Esophagus muscularis mucosa (tissue), 4 donors: ENCODE measurements at places on chromosomes 6 and 20. TPM values are rescaled to one million over a fixed set of nuclear protein-coding genes. Genes with fewer than 3 reads are reported as not detected.
A peak's percentile ranks its signal among the peaks of the same experiment; 100 is the strongest.

Gene TAGAP
- total RNA-seq = 2.1 TPM

Gene OXT
- not detected for total RNA-seq

Gene ABHD16B
- not detected for total RNA-seq

Gene IMPG1
- total RNA-seq = not detected

Gene IL17F
- total RNA-seq = not detected

Gene IBTK
- total RNA-seq = 27.9 TPM

Gene CAP2
- 55.1 TPM for total RNA-seq

GRCh38 chr6:51704932-51705540 lies 382.4 kb downstream of the PKHD1 start:
- no peak overlapping the region for H3K27ac ChIP-seq
- no peaks in the 10 kb centered on the region for H3K27me3 ChIP-seq
- no peaks in the 10 kb centered on the region for H3K36me3 ChIP-seq
- H3K4me3 ChIP-seq = no peak overlapping the region

- no peak overlapping the region for H3K27ac ChIP-seq
- H3K36me3 ChIP-seq = no peaks in the 10 kb centered on the region
- H3K4me3 ChIP-seq = no peak overlapping the region
- no peaks in the 10 kb centered on the region for H3K4me1 ChIP-seq
- H3K27me3 ChIP-seq = no peaks in the 10 kb centered on the region
- DNase-seq = no peak
Observed at GRCh38 chr6:84166395-84166794, 61.0 kb downstream of the CEP162 start.

- no peak overlapping the region for H3K27ac ChIP-seq
- H3K4me3 ChIP-seq = no peak overlapping the region
- H3K4me1 ChIP-seq = no peaks in the 10 kb centered on the region
Observed at GRCh38 chr6:156131221-156131903, 645.8 kb upstream of the ARID1B start.

DNA sequence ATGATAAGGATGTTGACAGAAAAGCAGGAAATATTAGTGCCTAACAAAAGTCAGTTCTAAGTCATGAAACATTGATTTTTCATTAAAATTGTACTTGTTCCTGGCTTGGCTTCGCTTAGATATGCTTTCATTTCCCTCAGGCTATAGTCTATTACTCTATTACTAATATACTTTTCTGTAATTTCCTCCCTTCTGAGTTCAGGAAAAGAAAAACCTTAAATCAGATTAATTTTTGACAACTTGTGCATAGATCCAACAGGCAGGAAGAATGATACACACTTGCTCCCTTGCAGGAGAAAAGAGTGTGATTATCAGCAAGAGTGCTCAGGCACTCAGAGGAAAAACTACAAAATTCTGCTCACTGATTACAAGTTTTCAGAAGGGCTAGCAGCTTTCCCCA lies 145.2 kb upstream of the THEMIS start:
- no peaks in the 10 kb centered on the region for H3K27me3 ChIP-seq
- no peaks in the 10 kb centered on the region for H3K4me1 ChIP-seq
- no peak for DNase-seq
- H3K4me3 ChIP-seq = no peak overlapping the region
- no peaks in the 10 kb centered on the region for H3K36me3 ChIP-seq

DNA sequence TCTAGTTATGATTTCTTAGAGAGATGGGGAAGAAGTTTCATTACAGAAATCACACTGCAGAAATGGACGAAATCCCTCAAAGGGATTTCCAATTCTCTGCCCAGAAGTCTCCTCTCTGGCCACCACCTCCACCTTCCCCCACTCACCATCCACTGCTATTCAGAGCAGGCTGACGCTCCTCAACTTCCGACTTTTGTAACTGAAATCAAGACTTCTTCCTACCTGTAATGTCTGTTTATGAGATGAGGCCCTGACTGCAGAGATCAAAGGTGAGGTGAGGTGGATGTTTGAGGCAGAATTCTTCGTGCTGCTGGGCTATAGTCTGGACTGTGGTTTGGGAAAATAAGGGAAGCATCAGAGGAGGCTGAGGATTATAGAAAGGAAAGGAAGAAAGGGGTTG lies 385.2 kb upstream of the ARID1B start:
- H3K27me3 ChIP-seq = peaks cover 5% of the 10 kb centered on the region
- H3K4me1 ChIP-seq = no peaks in the 10 kb centered on the region
- H3K27ac ChIP-seq = no peak overlapping the region
- no peaks in the 10 kb centered on the region for H3K36me3 ChIP-seq
- no peak overlapping the region for H3K4me3 ChIP-seq

DNA sequence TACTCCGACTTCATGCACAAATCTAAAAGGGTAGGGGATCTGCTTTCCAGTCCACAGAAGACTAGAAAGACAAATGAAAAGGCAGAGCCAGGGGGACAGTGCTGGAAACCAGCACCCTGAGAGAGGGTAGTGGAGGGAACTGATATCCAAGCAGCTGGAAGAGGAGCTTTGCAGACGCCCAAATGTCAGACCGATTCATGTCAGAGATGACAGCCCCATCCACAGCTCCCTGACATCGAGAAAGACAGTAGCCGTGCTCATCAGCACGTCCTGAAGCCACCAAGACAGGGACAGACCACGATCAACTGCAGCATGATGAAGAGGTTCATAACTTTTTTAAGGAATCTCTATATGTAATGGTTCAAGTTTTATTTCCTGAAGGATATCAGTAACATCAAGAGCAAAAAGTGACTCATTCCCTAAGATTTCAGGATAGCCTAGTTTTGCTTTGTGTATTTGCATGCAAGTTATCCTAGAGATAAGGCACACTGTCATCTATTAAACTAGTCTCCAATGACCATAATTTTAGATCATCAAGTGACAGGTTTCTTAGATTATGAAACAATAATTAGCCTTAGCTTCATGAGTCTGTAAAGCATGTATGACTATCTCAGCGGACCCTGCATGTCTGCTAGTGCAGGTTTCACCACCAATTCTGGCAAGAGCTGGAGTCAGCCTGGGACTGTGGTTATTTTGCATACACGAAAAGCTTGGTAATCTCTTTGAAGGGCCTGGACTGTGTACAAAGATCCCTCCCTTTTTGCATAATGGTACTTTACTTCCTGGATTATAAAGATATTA lies 43.0 kb downstream of the PRDM1 start:
- no peaks in the 10 kb centered on the region for H3K36me3 ChIP-seq
- H3K4me1 ChIP-seq = no peaks in the 10 kb centered on the region
- no peak for DNase-seq
- H3K27me3 ChIP-seq = no peaks in the 10 kb centered on the region
- H3K27ac ChIP-seq = no peak overlapping the region
- no peak overlapping the region for H3K4me3 ChIP-seq

- DNase-seq = no peak
- H3K4me3 ChIP-seq = no peak overlapping the region
- H3K27ac ChIP-seq = no peak overlapping the region
- peaks cover 9% of the 10 kb centered on the region for H3K36me3 ChIP-seq
Observed at GRCh38 chr20:63814891-63815614, 16.0 kb downstream of the ZBTB46 start.

DNA sequence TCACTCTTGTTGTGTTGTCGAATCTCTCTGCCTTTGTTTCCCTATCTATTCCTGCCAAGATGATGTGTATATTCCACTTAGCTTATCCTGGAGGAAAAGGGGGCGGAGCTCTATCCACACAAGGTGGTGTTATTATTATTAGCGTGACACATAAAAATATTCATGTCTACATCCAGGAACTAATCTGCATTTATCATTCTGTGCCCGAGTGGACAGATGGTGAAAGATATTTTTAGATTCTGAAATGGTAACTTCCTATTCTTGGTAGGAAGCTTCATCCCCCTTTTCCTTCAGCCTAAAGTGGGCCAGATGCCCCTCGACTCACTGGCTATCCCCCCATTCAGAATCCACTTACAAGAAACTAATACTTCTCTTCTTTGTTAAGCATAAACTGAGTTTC lies 2.0 kb downstream of the XKR7 start:
- no peaks in the 10 kb centered on the region for H3K36me3 ChIP-seq
- H3K27ac ChIP-seq = no peak overlapping the region
- DNase-seq = no peak
- H3K27me3 ChIP-seq = peaks cover 78% of the 10 kb centered on the region
- no peak overlapping the region for H3K4me3 ChIP-seq

DNA sequence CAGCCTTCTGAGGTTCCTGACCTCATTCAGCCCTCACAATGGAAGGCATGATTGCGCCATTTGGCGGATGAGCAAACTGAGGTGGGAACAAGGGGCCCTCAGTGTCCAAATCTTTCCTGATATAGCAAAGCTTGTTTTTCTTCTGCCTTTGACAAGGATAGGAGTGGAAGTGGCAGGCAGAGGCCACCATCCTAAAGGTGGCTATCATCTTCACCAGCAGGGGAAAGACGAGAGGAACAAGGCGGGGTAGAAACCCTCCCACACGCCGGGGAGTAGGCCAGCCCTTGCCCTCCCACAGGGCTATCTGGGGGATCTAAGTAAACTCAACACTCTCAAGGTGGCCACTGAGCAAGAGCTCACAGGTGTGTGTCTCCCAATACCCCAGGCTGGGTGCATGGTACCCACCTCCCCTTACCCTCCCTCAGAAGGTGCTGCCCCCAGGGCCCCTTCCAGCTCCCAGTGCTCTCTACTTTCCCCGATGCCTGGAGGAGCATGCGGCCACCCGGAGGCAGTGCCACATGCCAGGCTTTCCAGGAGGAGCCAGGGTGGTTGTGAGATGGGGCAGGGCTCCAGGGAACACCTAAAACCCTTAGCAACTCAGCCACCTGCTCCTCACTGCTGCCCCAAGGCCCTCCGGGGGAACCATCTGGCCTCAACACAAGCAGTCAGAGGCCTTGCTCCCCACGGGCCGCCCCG lies 11.2 kb downstream of the SPDEF start:
- no peak overlapping the region for H3K4me3 ChIP-seq
- H3K36me3 ChIP-seq = no peaks in the 10 kb centered on the region
- DNase-seq = no peak
- no peaks in the 10 kb centered on the region for H3K27me3 ChIP-seq
- no peak overlapping the region for H3K27ac ChIP-seq

GRCh38 chr20:24697411-24697810 lies 228.0 kb downstream of the SYNDIG1 start:
- no peaks in the 10 kb centered on the region for H3K36me3 ChIP-seq
- H3K4me1 ChIP-seq = peaks cover 9% of the 10 kb centered on the region
- H3K27ac ChIP-seq = no peak overlapping the region
- no peak overlapping the region for H3K4me3 ChIP-seq
- no peaks in the 10 kb centered on the region for H3K27me3 ChIP-seq
- peak; percentile 60 for DNase-seq

- no peak overlapping the region for H3K4me3 ChIP-seq
- DNase-seq = no peak
- H3K27me3 ChIP-seq = no peaks in the 10 kb centered on the region
Observed at GRCh38 chr20:44028003-44028730, 113.5 kb downstream of the TOX2 start.

DNA sequence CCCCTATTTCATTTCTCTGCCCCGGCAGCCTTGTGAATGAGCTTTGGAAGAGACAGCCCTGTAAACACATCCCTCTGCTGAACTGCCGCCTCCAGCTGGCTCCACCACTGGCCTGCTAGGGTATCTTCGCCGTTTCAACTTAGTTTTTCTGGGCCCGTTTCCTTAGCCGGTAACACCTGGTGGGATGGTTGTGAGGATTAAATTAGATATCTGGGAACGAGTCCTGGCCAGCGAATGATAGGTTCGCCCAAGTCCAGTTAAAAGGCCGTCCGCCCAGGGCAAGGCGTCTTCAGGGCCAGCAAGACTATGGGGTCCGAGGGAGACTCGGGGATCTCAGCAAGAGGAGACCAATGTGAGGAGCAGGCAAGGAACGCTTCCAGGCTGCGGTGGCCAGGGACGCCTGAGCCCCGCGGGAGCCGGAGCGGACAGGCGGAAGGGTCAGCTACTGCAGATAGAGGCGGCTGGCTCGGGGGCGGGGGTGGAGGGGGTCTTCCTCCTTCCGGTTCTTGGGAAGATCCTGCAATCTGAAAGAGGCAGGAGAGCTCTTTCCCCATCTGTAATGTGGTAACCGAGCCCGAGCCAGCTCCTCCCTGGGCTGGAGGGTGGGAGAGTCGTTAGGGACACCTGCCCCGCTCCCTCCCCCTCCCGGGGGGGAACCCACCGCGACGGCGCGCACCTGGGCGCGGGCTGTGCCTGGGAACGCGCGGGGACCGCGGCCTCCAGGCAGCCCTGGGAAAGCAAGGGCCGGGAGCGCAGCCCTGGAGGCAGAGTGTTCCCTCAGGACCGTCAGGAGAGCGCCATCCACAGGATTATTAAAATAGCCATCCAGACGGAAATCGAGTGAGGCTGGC lies 4.5 kb upstream of the PTCRA start:
- H3K27ac ChIP-seq = no peak overlapping the region
- H3K4me1 ChIP-seq = peaks cover 6% of the 10 kb centered on the region
- no peak for DNase-seq
- H3K36me3 ChIP-seq = no peaks in the 10 kb centered on the region
- H3K4me3 ChIP-seq = peak overlapping the region; percentile 39
- peaks cover 4% of the 10 kb centered on the region for H3K27me3 ChIP-seq
